NCI-H526 treated with DMSO at 0.1 percent for 48 hours (cell line): ENCODE measurements at places on chromosomes 1 and 21.

- no peak for DNase-seq
These were observed 149.1 kb upstream of the USP24 start for GRCh38 chr1:55364216-55364615.

DNA sequence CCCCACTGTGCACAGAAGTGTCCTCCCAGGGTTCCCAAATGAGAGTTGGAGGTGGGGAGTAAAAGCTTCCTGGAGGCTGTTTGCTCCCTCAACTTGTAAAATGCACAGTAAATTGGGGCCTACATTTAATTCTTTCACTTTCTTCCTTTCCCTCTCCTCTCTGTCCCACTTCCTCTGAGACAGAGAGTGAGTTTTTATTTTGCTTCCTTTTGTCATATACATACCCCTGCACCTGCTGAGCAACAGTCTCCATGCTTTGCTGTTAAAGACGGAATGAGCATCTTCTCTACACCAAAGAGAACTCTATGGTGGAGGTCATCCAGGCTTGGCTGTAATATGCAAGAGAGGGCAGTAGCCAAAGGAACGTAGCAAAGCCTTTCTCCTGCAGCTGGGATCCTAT lies 79.3 kb upstream of the VAV3 start:
- DNase-seq, result no peak

DNA sequence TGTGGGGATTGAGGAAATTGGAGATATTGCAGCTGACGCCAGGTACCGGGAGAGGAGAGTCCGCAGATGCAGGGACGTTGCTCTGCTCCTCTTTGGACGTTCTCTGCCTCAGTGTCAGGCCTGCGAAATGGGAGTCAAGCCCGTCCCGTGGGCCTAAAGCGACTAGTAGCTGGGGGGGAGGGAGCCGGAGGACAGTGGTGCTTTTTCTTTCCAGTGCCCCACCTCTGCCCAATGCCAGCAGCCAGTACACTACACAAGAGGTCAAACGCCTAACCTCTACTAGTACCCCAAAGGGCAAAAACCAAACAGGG lies 413.6 kb upstream of the ESRRG start:
- DNase-seq, result no peak

DNA sequence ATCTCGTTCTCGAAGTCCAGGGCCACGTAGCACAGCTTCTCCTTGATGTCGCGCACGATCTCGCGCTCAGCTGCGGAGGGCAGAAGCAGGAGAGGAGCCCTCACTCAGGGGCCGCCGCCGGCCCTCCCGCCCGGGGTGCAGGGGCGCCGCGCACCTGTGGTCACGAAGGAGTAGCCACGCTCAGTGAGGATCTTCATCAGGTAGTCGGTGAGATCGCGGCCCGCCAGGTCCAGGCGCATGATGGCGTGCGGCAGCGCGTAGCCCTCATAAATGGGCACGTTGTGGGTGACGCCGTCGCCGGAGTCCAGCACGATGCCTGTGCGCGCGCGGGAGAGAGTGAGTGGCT lies 1.8 kb downstream of the ACTA1 start:
- no peak for DNase-seq

DNA sequence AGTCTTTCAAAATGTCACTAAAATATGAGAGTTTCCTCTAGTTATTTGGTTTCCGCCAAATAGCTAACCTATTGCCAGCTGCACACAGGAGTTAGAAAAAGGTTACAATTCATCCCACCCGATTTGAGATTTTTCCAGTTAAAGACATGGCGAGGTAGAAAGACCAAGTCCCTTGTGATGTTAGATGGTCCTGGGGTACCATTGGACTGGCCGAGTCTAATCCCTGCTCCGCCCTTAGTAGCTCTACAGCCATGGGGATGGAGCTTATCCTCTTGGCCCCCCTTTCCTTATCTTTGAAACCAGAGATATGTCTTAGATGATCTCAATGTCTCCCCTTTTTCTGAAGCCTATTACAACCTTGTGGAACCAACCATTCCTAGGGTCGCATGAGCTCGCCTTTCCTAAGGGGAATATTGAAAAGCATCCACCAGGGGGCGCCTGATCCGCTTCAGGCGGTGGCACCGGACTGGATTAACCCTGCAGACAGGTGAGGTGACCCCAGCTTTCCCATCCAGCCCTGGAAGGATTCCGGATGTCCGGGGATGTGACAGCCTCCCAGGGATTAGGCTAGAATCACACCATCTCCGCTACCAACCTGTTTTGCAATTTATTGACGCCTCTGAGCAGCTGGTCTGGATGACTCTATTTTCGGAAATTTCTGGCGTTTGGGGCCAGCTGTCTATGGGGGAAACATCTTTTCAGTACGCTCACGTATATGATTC lies 68.3 kb upstream of the SIM2 start:
- peak; percentile 11 for DNase-seq

GRCh38 chr1:96104906-96105305 lies 616.7 kb upstream of the PTBP2 start:
- no peak for DNase-seq

DNA sequence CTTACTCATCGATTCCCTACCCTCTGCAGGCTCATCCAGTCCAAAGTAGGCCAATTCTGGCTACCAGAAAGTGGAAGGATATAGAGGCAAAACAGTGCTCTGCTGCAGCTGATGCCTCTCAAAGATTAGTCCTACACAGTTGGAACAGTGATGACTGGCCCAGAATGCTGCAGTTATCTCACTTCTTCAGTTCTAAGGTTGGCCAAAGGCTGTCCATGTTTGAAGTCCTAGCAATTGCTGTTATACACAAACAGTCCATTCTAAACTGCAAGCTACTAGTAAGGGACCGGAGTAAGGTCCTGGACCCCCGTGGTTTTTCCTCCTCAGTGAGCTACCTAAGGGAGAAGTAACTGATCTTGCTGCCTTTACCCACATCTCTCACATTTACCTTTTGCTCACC lies 129.1 kb upstream of the NRIP1 start:
- no peak for DNase-seq

DNA sequence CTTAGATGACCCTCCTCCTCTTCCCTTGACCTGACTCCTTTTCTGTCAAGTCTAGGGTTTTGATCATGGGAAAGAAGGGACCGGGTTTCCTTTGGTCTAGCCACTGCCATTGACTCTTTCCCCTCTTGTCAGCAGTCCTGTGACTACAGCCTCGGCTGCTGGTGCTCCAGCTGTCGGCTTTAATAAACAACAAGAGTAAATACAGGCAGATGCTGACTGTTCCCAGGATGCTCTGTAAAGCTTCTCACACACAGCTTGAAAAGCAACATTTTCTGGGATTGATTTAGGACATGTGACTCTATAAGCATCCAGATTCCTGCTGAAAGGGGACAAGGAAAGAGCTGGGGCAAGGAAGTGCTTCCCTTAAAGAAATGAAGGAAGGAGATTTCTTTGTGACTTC lies 53.5 kb upstream of the CTTNBP2NL start:
- no peak for DNase-seq

DNA sequence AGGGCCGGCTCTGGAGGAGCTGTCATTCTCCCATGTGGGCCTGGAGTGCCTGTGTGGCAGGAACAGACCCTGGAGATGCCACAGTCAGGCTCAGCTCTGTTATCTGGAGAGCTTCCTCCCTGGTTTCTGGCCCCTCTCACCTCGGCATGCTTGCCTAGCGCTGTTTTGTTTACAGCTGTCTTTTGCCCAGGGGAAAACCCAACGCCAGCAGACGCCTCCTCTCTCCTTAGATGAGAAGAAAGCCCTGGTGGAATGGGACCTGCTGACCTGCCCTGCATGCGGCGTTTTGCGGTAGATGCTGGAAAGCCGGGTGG lies 104.9 kb downstream of the CRYAA start:
- DNase-seq, result no peak

GRCh38 chr1:2528966-2529783 lies 888 bp downstream of the HES5 start:
- no peak for DNase-seq

GRCh38 chr1:171484760-171485374 lies 463 bp upstream of the PRRC2C start:
- DNase-seq, result peak; percentile 74

GRCh38 chr1:201659572-201659971 lies 120.6 kb downstream of the NAV1 start:
- no peak for DNase-seq

DNA sequence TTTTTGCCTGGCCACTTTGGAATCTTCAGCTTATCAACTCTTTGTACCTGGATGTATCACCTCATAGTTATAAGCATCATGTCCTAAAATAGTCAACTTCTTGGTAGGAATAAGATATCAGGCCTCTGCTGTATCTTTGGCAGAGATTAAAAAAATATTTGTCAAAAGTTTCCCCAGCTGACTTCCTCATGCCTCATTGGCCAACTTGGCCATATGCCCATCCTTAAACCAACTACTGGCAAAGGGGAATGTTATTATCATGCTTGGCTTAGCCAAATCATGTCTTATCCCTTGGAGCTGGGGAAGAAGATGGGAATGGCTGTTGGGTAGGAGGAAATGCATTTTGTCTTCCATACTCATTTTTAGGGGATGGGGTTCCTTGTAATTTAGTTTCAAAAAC lies 23.4 kb downstream of the NFASC start:
- DNase-seq, result no peak

DNA sequence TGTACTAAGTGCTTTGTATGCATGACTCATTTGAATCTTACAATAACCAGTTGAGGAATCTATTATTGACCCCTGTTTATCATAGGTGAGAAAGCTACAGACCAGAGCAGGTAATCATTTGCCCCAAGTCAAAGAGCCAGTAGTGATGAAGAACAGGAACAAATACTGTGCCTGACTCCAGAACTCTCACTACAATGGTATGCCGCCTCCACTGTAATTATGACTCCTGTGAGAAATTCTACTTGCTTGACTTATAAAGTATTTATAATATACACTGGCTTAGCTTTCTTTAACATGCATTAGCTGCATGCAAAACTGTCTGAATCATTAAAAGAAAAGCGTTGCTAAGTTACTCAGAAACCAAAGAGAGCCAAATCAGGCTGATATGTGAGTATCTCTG lies 92.6 kb downstream of the ZNF281 start:
- DNase-seq, result no peak

- DNase-seq, result no peak
These were observed 124.5 kb upstream of the USP24 start for GRCh38 chr1:55339681-55340080.

- DNase-seq, result no peak
These were observed 55.2 kb downstream of the S100B start for GRCh38 chr21:46549650-46550049.

DNA sequence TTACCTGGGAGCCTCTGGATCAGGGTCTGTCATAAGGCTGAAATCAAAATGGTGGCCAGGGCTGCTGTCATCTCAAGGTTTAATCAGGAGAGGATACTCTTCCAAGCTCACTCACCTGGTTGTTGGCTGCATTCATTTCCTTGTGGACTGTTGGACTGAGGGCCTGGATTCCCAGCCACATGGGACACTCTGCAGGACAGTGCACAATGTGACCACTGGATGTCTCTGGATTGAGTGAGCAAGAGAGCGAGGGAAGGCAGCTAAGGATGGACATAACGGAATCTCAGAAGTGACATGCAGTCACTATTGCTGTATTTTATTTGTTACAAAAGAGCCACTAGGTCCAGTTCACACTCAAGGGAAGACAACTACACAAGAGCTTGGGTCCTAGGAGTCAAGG lies 229.1 kb downstream of the S1PR1 start:
- DNase-seq, result no peak

- DNase-seq, result no peak
These were observed 43.3 kb downstream of the NID1 start for GRCh38 chr1:236021424-236022135.

DNA sequence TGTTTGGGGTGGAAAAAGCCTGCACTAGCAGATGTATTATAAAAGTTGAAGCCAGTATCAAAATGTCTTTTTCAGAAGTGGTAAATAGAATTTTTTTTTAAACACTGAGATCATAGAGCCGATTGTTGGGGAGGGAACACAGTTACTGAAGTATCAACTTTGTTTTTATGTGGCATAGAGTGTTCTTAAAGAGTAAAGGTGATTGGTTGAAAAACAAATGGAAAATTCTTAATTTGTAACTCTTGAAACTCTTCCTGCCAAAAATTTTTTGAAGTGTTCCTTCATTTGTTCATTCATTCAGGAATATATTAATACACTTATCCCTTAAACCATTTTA lies 83.3 kb downstream of the DISP1 start:
- no peak for DNase-seq

GRCh38 chr1:29256979-29257804 lies 20.9 kb downstream of the PTPRU start:
- peak; percentile 38 for DNase-seq
